CD8-positive, alpha-beta memory T cell (primary cell): ENCODE measurements at places on chromosomes 5 and 9. TPM values are rescaled to one million over a fixed set of nuclear protein-coding genes. Genes with fewer than 3 reads are reported as not detected.

DNA sequence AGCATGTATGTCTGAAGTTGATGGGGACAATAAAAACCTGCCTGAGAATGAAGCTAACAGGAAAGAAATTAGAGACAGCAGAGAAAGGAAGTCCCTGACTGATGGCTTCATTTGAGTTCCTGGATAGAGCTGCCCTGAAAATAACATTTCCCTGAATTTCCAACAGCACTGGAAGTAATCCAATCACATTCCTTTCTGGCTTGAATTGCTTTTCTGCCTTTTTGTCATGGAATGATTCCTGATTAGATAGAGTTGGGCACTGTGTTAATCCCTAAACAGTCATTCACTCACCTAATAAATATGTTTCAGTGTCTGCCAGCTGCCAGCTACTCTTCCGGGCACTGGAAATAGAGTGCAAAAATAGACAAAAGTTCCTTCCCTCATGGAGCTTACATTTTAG, 30.0 kb upstream of the SH3RF2 start:
- DNase-seq, result no peak
- H3K4me3 ChIP-seq, result no peak overlapping the region
- H3K4me1 ChIP-seq, result no peaks in the 10 kb centered on the region
- no peaks in the 10 kb centered on the region for H3K36me3 ChIP-seq

DNA sequence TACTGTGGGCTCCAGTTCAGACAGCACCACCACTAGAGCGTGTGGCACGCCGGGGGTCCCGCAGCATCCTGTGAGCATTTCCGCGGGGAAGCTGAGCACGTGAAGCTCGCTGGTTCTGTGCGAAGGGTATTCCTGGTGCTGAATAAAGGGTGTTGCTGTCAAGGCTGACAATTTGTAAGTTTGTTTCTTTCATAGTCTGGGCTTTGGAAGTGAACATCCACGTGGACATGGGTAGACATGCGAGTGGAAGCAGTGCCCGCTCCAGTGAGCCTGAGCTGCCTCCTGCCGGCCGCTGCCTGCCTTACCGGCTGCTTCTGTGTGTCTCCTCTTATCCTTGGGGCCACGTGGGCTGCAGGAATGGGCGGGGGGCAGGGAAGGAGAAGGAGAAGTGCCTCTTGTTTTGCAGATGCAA, 14.7 kb downstream of the NDUFS6 start:
- no peak for DNase-seq
- no peaks in the 10 kb centered on the region for H3K4me1 ChIP-seq
- H3K27ac ChIP-seq, result no peak overlapping the region
- H3K27me3 ChIP-seq, result no peaks in the 10 kb centered on the region
- no peak overlapping the region for H3K4me3 ChIP-seq
- peaks cover 50% of the 10 kb centered on the region for H3K36me3 ChIP-seq

DNA sequence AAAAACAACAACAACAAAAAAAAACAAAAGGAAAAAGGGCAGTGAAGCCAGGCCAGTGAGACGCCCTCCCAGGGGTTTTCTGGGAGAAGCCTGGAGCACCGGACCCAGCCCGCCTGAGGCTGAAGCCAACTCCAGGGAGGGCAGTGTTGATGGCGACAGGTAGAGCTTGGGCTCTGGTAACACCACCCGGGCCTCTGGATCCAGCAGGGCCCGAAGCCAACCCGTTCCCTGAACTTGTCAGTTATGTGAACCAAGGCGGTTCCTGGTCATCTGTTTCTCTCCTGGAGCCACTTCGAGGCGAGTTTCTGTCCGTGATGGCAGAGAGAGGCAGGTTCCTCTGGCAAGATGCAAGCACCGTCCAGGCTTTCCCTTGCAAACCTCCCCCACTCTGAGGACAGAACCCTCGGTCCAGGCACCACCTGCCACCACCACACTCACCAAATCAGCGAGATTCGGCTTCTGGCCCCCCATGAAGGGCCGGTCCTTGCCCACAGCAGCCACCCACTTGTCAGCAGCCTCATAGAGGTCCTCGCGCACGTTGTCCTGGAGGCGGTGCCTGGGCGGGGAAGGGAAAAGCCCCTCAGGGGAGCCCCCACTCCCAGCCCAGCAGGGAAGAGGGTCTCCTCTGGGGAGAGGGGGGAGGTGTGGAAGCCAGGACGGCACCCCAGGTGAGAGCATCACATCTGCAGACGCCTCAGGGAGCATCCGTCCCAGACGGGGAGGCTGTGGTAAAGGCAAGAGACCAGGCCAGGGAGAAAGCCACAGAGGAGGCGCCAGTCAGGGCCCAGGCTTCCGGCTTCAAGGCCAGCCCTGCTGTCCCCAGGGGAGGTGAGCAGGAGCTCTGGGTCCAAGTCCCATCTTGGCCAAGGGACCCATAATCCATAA, 5.4 kb downstream of the PTGES2 start:
- no peak overlapping the region for H3K4me3 ChIP-seq
- peaks cover 5% of the 10 kb centered on the region for H3K36me3 ChIP-seq
- no peaks in the 10 kb centered on the region for H3K27me3 ChIP-seq
- peak; percentile 44 for DNase-seq
- H3K27ac ChIP-seq, result no peak overlapping the region

GRCh38 chr9:123276551-123276950, 8.2 kb upstream of the STRBP start:
- no peaks in the 10 kb centered on the region for H3K27me3 ChIP-seq
- H3K4me3 ChIP-seq, result no peak overlapping the region
- no peaks in the 10 kb centered on the region for H3K4me1 ChIP-seq
- no peak for DNase-seq

GRCh38 chr9:130885484-130886375, 10.9 kb downstream of the QRFP start:
- no peaks in the 10 kb centered on the region for H3K4me1 ChIP-seq
- H3K4me3 ChIP-seq, result no peak overlapping the region
- H3K27ac ChIP-seq, result no peak overlapping the region
- H3K27me3 ChIP-seq, result no peaks in the 10 kb centered on the region

GRCh38 chr5:133054697-133055471, 3.1 kb downstream of the HSPA4 start:
- no peak overlapping the region for H3K4me3 ChIP-seq
- DNase-seq, result no peak
- H3K36me3 ChIP-seq, result no peaks in the 10 kb centered on the region
- H3K27me3 ChIP-seq, result no peaks in the 10 kb centered on the region
- H3K4me1 ChIP-seq, result peaks cover 36% of the 10 kb centered on the region

The PCDHAC2 gene
- not detected for total RNA-seq

DNA sequence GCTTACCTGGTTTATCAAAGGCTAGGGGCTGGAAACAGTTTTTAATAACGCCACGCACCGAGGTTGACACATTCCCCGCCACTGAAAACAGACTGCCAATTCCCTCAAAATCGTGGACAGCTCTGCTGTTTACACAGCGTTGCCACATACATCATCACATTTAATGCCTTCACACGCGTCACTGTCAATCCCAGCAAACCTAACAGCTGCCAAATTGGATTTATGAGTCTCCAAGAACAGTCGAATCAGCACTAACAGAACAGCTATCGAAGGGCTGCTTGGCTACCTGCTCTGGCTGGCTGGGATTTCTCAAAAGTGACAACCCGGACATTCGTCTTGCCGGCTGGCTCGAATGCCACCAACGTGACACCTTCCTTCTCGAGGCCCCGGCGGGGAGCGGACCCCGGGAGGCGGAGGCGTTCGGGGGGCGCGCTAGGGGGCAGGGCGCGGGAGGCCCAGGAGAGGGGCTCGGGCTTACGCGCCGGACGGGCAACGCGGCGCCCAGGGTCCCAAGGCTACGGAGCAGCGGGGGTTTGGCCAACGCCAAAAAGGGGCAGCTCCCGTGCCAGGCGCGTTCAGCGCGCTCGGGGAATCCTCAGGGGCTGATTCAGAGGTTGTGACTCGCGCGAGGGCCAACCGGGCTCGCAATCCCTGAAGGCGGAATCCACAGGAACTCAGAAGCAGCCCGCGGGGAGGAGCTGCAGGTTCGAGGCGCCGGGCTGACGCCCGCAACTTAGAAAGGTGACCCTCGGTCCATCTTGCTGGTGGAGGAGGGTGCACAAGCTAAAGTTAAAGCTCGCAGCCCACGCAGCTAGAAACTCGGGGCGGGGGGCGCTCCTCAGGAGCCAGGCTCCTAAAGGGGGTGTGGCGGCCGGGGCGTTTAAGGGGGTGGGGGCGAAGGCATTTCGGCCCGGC, 1.2 kb downstream of the CDC14B start:
- no peak for DNase-seq
- H3K27me3 ChIP-seq, result peaks cover 21% of the 10 kb centered on the region
- no peak overlapping the region for H3K4me3 ChIP-seq
- no peaks in the 10 kb centered on the region for H3K4me1 ChIP-seq
- H3K36me3 ChIP-seq, result no peaks in the 10 kb centered on the region

The CDKN2B-AS1 gene
- total RNA-seq, result 0.74 TPM

DNA sequence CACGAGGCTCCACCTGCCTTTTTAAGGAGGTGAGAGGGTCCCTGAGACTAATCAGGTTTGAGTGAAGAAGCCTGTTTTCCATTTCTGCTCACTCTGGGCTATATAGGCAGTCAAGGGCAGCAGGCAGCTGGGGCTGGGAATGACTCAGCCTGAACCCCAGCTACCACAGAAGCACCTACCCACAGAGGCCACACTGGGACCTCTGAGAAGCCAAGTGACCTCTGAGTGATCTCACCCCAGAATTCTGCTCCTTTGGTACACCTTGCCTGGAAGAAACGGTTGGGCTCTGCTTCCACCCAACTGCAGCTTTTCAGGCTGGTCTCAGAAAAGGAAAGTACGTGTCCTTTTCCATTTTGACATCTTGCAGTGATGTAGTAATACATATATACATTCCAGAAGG, 6.8 kb downstream of the FAM219A start:
- peaks cover 4% of the 10 kb centered on the region for H3K4me1 ChIP-seq
- H3K27me3 ChIP-seq, result no peaks in the 10 kb centered on the region
- no peak for DNase-seq
- no peak overlapping the region for H3K27ac ChIP-seq
- H3K36me3 ChIP-seq, result no peaks in the 10 kb centered on the region

The ADGRV1 gene
- total RNA-seq, result 0.44 TPM

The ELL2 gene
- total RNA-seq, result 91.3 TPM

- no peak for DNase-seq
- no peaks in the 10 kb centered on the region for H3K36me3 ChIP-seq
- no peaks in the 10 kb centered on the region for H3K4me1 ChIP-seq
- no peaks in the 10 kb centered on the region for H3K27me3 ChIP-seq
Measured at GRCh38 chr9:93906195-93906880, 48.8 kb downstream of the BARX1 start.

DNA sequence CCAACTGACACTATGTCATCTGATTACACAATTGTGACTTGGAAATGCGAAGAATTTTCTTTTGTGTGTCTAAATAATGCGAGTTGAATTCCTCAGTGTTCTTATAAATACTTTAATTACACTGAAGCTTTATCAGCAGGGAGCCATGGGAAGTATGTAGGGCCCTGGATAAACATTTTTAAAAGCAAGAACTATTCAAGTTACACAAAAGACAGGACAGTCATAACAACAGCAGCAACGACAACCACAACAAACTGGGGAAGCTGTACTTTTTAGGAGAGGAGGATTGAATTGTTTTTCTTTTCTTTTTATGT, 250.3 kb upstream of the ZNF608 start:
- no peaks in the 10 kb centered on the region for H3K36me3 ChIP-seq
- no peak for DNase-seq
- H3K4me1 ChIP-seq, result no peaks in the 10 kb centered on the region
- no peak overlapping the region for H3K27ac ChIP-seq

DNA sequence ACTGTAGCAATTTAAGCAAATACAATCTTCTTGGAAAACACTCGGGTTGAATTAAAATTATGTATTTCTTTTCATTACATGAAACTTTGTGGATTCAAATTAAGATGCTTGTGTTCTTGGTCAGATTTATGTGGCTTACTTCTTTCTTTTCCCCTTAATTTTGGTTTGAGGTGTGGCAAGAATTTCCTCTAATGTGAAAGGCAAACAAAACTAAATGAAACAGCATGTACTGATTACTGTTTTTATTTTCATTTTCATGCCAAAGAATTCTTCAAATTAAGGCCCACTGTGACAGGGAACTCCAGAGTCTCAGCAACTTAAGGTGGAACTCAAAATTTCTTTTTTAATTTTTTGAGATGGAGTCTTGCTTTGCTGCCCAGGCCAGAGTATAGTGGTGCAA, at the start of gene OMD:
Gene OMD (minus strand): TSS at position 132 of the 400 bp plus-strand sequence. CDS start 6,913 bp downstream, outside the sequence.
- no peaks in the 10 kb centered on the region for H3K36me3 ChIP-seq
- no peak within 1 kb of the TSS for H3K4me3 ChIP-seq
- no peak for DNase-seq
- no peak within 1 kb of the TSS for H3K27ac ChIP-seq
- H3K27me3 ChIP-seq, result no peaks in the 10 kb centered on the region
- no peaks in the 10 kb centered on the region for H3K4me1 ChIP-seq

The AUH gene
- 33.5 TPM for total RNA-seq
